ENCODE measurements at places on chromosomes 7 and 10.

GRCh38 chr10:9081961-9082360, 1027.5 kb downstream of the GATA3 start:
- DNase-seq, result no peak

- DNase-seq, result no peak
Observed at GRCh38 chr10:64546073-64546472, 1024.9 kb downstream of the REEP3 start.

DNA sequence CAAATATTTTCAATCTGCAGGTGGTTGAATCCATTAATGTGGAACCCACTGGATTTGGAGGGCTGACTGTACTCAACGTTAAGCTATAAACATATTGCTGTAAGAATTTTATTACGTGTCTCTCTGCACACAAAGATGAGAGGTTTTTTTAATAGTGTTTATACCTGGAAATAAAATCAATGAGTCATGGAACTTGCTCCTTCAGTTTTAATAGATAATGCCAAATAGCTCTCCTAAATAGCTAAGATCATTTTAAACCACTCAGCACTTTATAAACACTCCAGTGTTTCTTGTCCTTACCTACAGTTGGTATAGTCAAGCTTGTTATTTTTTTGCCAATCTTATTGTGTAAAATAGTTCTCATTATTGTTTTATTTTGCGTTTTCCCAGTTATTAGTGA, 455.6 kb upstream of the FZD8 start:
- DNase-seq, result no peak

DNA sequence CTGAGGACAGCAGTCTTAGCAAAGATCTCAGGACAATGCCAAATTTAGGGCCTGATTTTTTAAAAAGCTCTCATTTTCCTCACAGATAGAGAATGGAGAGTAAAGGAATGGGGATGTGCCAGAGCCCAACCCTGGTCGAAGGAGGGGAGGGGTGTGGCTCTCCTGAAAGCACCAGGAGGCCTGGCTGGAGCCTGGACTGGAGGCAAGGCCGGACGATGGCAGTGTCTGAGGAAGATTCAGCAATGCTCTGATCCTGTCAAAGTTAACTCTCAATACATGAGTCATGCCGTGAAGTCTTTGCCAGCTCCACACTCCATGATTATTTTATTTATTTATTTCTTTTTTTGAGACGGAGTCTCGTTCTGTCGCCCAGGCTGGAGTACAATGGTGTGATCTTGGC, 108.3 kb downstream of the UPF2 start:
- DNase-seq, result no peak

GRCh38 chr7:65731562-65732035, 141.3 kb upstream of the VKORC1L1 start:
- DNase-seq, result no peak

DNA sequence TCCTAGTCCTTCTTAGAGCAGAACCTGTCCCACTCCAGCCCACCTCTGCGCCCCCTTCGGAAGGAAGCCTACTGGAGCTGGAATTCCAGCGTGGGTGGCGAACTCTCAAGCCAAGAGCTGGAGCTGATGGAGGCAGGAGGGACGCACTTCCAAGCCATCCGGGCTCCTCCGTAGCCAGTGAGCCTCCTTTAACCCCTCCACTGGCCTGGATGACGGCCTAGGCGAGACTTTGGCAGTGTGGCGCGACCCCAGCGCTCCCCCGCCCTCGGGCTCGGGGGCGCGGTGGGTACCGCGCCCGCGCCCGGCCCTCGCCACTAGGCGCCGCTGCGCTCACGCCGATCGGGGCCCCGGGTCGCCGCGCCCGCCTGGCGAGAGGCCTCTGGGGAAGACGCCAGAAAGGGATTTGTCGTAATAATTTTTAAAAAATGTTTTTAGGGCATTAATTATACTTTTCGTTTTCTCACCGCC, 5.1 kb upstream of the EMX2 start:
- no peak for DNase-seq

- DNase-seq, result no peak
Observed at GRCh38 chr10:35452847-35453246, 116.5 kb downstream of the CCNY start.

All from stimulated activated CD8-positive, alpha-beta memory T cell treated with anti-CD3 and anti-CD28 coated beads, Interleukin-2, amount 100 ng/mL, for 1 hour (primary cell).